ENCODE measurements at places on chromosomes 12 and 14. TPM values are rescaled to one million over a fixed set of nuclear protein-coding genes. Genes with fewer than 3 reads are reported as not detected.

The TRPV4 gene
- total RNA-seq: 1.7 TPM

The SLC17A8 gene
- total RNA-seq: not detected

The ZDHHC22 gene
- total RNA-seq: not detected

The NDRG2 gene
- 0.38 TPM for total RNA-seq

The TMEM117 gene
- 10.7 TPM for total RNA-seq

The BRMS1L gene
- total RNA-seq: 3.4 TPM

The APOLD1 gene
- 77.2 TPM for total RNA-seq

The SUSD6 gene
- 7.5 TPM for total RNA-seq

The RTL1 gene
- not detected for total RNA-seq

The DNAI7 gene
- total RNA-seq: 0.28 TPM

The SLC6A15 gene
- 0.77 TPM for total RNA-seq

The SLC6A12 gene
- 0.19 TPM for total RNA-seq

The TAS2R7 gene
- not detected for total RNA-seq

The KRT77 gene
- not detected for total RNA-seq

The TMEM229B gene
- total RNA-seq: 4.5 TPM

The C12orf54 gene
- not detected for total RNA-seq

The ADAM20 gene
- 0.38 TPM for total RNA-seq

The NEUROD4 gene
- not detected for total RNA-seq

The SCARB1 gene
- 9.3 TPM for total RNA-seq

The LRP1-AS gene
- not detected for total RNA-seq

The CAPZA3 gene
- total RNA-seq: not detected

The RPL6 gene
- 1,201 TPM for total RNA-seq

The PLA2G1B gene
- total RNA-seq: not detected

The SERPINA1 gene
- under 0.01 TPM for total RNA-seq

The RNF31 gene
- 28.8 TPM for total RNA-seq

The NTF3 gene
- 5.4 TPM for total RNA-seq

The KRT78 gene
- not detected for total RNA-seq

The TM7SF3 gene
- total RNA-seq: 141 TPM

The XPOT gene
- 121 TPM for total RNA-seq

The LBHD2 gene
- total RNA-seq: not detected

The TAS2R50 gene
- 3.1 TPM for total RNA-seq

The PABPN1 gene
- total RNA-seq: 61.7 TPM

The TAS2R9 gene
- not detected for total RNA-seq

The KRT6A gene
- 1.4 TPM for total RNA-seq

The OR4E2 gene
- total RNA-seq: not detected

The IGF1 gene
- 0.56 TPM for total RNA-seq

The TPPP2 gene
- not detected for total RNA-seq

The OTX2 gene
- total RNA-seq: not detected

The FOXM1 gene
- 0.28 TPM for total RNA-seq

The PTGER2 gene
- 5.2 TPM for total RNA-seq

The PLEKHH1 gene
- total RNA-seq: 0.56 TPM

The SERPINA9 gene
- total RNA-seq: 0.28 TPM

The ACOT2 gene
- total RNA-seq: 30.2 TPM

The CLEC2B gene
- total RNA-seq: 15.1 TPM

The ANG gene
- 10.1 TPM for total RNA-seq

The PLCZ1 gene
- total RNA-seq: not detected

The PROX2 gene
- total RNA-seq: not detected

The BMAL2 gene
- total RNA-seq: 29.9 TPM

The MIP gene
- 0.19 TPM for total RNA-seq

The KRT71 gene
- total RNA-seq: not detected

The JPH4 gene
- total RNA-seq: not detected

The CISTR gene
- total RNA-seq: not detected

The ISCU gene
- total RNA-seq: 109 TPM

The FGD4 gene
- total RNA-seq: 26.3 TPM

The TMBIM6 gene
- 437 TPM for total RNA-seq

The PELI2 gene
- 3.8 TPM for total RNA-seq

The RNU4-1 gene
- under 0.01 TPM for total RNA-seq

The ANKRD33 gene
- total RNA-seq: under 0.01 TPM

The VWF gene
- 4.4 TPM for total RNA-seq

The STAT2 gene
- 105 TPM for total RNA-seq

Measured in regular cardiac myocyte (primary cell).